ENCODE measurements at places on chromosomes 16 and 17.
A peak's percentile ranks its signal among the peaks of the same experiment; 100 is the strongest.

DNA sequence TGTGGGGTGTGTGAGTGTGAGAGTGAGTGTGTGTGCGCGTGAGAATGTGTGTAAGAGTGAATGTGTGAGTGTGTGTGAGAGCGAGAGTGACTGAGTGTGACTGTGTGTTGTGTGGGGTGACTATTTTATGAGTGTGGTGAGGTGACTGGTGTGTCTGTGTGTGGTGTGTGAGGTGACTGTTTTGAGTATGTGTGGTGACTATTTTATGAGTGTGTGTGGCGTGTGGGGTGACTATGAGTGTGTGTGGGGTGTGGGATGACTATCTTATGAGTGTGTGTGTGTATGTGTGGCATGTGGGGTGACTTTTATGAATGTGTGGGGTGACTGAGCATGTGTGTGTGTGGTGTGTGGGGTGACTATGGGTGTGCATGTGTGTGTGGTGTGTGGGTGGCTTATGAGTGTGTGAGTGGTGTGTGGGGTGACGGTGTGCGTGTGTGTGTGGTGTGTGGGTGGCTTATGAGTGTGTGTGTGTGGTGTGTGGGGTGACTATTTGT lies 152.9 kb upstream of the PLCG2 start:
- DNase-seq, result no peak

- DNase-seq, result no peak
These were observed 138.9 kb upstream of the CES5A start for GRCh38 chr16:56013962-56014552.

- DNase-seq, result no peak
These were observed 110.5 kb downstream of the HS3ST2 start for GRCh38 chr16:22924492-22924891.

DNA sequence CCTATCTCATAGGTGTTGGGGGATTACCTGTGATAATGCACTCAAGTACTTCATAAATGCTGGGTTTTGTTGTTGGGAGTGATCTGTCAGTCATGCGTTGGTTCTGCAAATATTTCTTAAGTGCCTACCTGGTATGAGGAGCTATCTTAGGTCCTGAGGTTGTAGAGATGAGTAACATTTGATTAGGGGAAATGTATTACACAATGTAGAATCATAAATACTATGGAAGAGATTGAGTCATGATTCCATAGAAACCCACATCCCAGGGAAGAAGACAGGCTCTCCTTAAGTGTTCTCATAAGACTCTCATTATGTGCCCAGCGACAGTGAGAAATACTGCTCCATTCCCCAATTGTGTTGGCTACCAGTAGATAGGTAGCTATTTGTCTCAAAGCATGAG lies 240.1 kb downstream of the FTO start:
- DNase-seq, result no peak

DNA sequence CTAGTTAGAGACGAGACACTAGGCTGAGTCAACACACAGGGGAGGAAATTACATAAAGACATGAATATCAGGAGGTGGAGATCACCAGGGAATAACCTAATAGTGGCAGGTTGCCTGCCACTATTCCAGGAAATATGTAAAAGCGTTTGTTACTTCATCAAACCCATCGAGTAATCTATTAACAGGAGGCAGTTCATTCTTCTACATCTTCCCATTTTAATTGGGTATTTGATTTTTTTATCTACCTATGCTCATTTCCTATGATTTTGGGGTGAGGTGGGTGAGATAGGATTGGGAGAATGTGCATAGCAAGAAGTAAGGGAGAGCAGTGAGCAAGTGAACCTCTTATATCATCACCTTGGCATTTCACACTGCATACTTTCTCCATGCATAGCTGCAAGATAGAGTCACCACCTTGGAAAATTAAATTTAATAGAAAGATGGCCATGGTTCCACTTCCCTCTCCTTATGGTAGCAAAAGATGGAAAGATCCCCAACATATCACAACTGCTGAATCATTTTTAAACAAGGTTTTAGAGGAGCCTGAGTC lies 312.2 kb downstream of the TMEM114 start:
- DNase-seq, result no peak

GRCh38 chr16:86874141-86874540 lies 295.8 kb downstream of the FOXL1 start:
- peak; percentile 4 for DNase-seq

- no peak for DNase-seq
These were observed 62.5 kb downstream of the ABCA8 start for GRCh38 chr17:68892658-68893057.

DNA sequence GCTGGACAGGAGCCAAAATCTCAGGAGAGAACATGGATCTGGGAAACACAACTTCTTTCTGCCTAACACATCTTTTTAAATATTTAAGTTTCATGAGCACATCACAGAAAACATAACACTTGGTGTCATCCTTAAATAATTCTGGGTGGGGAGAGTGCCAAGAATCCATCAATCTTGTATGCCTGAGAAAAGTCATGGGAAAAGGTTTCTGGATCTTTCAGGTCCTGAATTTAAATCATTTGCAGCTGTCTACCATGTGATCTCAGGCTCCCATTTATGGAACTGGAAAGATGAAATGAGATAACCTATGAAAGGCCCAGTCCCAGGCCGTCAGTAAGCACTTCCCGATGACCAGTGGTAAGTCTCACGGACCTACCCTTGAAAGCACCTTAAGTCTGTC lies 15.1 kb downstream of the CDH11 start:
- DNase-seq, result no peak

- DNase-seq, result no peak
These were observed 776 bp downstream of the LRRC75A start for GRCh38 chr17:16491131-16491702.

- no peak for DNase-seq
These were observed at the start of gene CX3CL1 for GRCh38 chr16:57372372-57373116. TSS of gene CX3CL1 (plus strand) at chr16:57372490. CDS start at chr16:57372569, 79 bp downstream.

DNA sequence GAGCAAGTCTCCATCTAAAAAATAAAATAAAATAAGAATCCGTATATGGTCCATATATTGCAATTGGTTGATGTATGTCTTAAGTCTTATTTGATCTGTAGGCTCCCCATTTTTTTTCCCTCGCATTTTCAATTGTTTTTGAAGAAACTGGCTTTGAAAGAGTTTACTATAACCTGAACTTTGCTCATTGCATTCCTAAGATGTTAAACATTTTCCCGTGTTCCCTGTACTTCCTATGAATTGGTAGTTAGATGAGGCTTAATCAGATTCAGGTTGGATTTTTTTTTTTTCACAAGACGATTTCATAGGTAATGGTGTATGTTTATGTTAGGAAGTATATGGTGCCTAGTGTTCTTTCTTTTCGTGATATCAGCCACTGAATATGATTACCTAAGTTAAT lies 3.3 kb downstream of the LRRC36 start:
- no peak for DNase-seq

GRCh38 chr17:17313350-17313991 lies 10.3 kb downstream of the NT5M start:
- peak; percentile 53 for DNase-seq

- no peak for DNase-seq
These were observed 107.0 kb upstream of the CACNG5 start for GRCh38 chr17:66727634-66728570.

GRCh38 chr16:17380613-17381012 lies 90.1 kb downstream of the XYLT1 start:
- no peak for DNase-seq

GRCh38 chr17:81738801-81739393 lies 26.8 kb downstream of the SLC25A10 start:
- no peak for DNase-seq

DNA sequence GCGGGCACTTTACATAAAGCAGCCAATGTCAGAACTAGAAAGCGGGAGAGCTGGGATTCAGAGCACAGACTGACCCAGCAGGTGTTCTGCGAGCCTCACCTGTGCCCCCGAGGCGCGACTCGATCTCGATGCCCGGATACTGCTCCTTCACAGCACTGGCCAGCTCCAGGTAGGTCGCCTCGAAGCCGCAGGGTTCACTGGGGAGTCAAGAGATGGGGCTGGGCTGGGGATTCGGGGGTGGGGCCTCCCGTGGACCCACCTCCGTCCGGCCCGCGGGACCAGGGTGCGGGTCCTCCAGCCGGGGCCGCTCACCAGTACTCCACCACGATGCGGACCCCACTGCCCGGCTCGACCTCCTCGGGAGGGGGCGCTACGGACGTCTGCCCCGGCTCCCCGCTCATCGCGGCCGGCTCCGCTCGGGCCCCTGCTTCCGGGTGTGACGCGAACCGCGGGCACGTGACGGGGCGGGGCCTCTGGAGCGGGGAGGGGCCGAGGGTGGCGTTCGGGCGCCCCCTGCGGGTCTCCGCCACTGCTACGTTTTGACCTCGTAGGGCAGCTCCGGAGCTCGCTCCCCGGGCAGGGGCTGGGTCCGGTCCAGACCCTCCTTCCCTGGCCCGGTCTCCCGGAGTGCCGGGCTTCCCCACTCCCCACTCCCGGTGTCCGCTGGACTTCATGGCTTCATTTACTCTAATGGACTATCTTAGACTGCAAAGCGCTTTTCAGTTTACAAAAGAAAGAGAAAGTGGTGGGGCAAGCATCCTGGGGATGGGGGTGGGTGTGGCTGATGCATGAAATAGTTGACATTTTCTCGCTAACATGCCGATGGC lies at the start of gene MIEN1:
MIEN1 (minus strand) TSS at position 438 of the 827 bp plus-strand sequence; CDS start at position 401, 37 bp downstream.
- peak; percentile 93 for DNase-seq

DNA sequence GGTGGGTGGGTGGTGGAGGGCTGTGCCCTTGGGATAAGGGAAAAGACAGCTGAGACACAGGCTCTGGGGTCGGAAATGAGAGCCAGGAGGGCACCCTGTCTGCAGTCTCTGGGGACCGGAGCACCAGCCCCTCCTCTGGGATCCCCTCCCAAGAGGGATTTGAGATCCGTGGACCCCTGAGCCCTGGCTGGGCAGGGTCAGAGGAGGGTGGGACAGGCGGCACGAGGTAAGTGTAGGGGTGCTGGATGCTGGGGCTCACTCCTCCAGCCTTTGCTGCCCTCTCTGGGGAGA lies 425 bp downstream of the SGSH start:
- no peak for DNase-seq

GRCh38 chr16:50607447-50607846 lies 59.3 kb downstream of the NKD1 start:
- DNase-seq, result no peak

- DNase-seq, result no peak
These were observed 189.4 kb downstream of the RAB11FIP4 start for GRCh38 chr17:31580706-31581490.

GRCh38 chr16:7025616-7026190 lies 306.9 kb upstream of the RBFOX1 start:
- DNase-seq, result no peak

Measured in stimulated activated CD8-positive, alpha-beta memory T cell treated with anti-CD3 and anti-CD28 coated beads, Interleukin-7, amount 100 ng/mL, for 1 hour (primary cell).